ENCODE measurements at places on chromosomes 11 and 22.
A peak's percentile ranks its signal among the peaks of the same experiment; 100 is the strongest.

DNA sequence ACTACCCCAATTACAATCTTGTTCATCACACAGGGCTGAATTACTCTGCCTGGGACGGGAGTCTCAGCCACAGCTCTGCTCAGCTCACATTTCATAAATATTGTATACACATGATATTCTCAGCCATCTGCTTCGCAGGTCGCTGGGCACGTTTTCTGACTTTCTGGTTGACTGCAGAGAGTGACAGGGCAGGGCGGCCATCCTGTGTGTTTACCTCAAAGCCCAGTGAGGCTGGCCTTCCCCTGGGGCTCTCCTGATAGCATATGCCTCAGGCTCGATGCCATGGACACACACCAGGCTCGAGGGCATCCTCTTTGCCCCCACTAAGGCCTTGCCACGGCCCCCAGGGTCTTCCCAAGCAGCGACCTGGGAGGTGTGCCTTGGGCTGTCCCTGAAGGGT lies 345.0 kb downstream of the CADM1 start:
- DNase-seq = no peak

- no peak for DNase-seq
These were observed 463.1 kb upstream of the FAT3 start for GRCh38 chr11:91761406-91762025.

DNA sequence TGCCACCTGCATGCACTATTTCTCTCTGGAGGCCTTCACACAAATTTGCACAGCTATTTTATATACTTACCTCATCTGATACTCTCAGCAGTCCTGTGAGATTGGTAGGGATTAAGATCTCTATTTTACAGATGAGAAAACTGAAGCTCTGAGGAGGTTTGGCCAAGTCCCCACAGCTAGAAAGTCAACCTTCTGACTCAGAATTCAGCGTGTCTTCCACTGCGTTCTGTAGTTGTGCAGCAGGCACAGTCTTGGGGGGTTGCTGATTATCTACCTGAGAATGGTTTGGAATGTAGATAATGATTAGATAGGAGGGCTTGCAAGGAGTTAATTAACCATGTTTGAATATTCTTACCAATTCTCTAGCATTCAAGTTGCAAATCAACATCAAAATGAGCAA lies 2.5 kb upstream of the SORL1 start:
- DNase-seq = no peak

DNA sequence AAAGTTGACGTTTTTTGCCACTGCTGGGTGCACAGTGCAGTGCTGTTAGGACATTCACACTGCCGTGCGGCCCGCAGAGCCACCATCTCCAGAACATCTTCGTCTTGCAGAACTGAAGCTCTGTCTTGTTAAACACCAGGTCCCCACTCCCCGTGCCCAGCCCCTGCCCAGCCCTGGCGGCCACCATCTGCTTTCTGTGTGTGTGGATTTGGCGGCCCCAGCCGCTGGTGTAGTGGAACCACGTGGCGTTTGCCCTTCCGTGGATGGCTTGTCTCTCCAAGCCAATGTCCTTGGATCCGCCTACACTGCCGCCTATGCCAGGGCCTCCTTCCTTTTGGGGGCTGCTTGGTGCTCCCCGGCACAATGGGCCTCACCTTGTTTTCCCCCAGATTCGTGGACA lies 8.2 kb upstream of the MUC5AC start:
- no peak for DNase-seq

DNA sequence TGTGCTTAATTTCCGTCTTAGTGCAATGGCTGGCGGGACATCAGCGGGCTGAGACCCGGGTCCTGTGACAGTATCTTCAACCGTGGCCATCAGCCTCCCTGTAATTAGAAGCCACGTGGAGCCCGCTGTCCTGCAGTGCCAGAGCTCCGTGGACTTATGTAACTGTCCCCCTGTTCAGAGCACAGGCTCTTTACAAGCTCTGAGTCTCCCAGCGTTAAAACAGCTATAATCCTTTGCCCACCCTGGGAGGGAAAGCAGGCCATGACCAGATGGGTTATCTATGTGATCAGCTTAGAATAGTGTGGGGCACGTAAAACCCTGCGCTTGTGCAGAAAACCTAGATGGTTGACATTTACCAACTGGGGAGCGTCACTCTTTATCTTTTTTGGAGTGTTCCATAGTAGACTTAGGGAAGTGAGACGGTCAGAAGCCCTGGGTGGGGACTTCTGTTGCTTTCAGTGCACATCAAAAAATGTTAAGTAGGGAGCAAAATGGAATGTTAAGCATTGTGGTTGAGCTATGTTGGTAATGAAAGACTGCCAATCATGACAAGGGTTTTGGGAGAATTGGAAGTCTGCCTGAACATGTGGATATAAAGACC lies 103.5 kb upstream of the CADM1 start:
- no peak for DNase-seq

- no peak for DNase-seq
These were observed at the start of gene ETS1 for GRCh38 chr11:128587415-128587814. Gene ETS1 (minus strand): TSS chr11:128587558. CDS start chr11:128573130, 14,428 bp downstream.

DNA sequence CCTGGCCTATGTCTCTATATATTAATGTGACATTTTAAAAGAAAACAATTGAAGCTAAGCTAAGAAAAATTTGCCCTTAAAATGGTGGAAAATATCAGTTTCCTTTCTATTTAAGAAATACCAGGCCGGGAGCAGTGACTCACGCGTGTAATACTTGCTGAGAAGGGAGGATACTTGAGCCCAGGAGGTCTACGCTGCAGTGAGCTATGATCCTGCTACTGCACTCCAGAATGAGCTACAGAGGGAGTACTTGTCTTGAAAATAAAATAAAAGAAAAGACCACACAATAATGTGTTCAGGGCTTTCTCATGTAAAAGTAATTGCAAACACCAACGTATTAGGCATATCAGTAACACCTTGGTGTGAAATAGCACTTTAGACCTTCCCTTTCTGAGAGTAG lies 1.4 kb upstream of the PRSS23 start:
- no peak for DNase-seq

DNA sequence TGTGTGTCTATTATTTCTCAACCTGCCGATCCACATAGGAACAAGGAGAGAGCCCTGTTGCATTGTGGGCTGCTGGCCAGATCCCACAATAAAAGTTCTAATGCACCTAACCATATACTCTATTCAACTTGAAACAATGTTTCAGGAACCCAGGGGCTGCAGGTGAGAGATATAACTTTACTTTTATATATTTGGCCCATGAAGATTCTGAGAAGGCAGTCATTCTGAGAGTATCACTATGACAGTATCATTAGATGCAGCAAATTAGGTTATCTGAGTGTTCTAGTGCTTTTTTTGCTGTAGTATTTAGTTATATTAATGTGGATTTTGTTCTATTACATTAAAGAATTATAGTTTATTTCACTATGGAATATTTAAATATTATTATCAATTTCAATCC lies 655.1 kb upstream of the ARHGAP42 start:
- DNase-seq = no peak

DNA sequence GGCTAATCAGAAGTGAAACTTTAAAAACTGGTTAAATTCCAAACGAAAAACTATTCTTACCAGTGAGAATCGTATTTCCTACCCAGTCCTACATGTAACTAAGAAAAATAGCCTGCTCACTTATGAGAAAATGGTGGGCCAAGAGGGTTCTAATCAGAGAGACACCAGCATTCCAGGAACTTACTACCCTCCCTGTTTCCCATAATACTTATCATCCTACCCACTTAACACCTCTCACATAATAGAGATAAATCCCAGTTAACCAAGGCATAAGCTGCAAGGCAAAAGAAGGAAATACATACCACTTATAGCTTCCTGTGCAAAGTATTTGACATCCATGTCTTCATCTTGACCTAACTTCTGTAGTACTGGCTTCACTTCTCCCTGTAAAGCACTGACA lies 24.4 kb downstream of the PPP2R1B start:
- DNase-seq = no peak

- DNase-seq = no peak
These were observed 215.2 kb upstream of the NCAM1 start for GRCh38 chr11:112745973-112746372.

GRCh38 chr11:18294862-18295261 lies 27.1 kb downstream of the HPS5 start:
- no peak for DNase-seq

DNA sequence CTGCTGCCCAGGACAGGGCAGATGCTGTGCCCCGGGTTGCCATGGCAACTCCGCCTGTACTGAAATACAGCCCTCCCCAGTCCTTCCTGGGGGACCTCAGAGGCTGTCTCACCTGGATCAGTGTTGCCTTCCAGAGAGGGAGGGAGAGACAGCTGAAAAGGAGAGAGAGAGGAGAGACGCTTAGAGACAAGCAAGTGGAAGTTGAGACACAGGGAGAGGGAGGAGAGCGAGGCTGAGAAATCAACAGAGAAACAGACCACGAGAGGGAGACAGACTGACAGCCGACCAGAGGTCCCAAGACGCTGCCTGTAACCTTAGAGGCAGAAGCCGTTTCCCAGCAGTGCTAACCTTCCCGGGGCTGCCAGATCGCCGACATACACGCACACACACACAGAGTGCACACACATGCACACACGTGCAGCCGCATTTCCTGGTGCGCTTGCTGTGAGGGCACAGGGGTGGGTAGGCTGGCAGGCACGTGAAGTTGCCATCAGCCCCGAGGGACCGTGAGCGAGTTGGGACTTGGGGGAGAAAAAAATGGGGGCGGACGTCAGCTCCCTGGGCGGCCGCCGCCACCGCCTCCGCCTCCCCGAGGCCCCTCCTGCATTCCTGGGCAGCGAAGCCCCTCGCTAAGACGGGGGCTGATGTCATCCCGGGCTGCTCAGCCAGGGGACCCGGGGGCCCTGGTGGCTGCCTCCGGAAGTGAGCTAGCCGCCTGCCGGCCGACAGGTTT lies 88.6 kb upstream of the CRYBB3 start:
- DNase-seq = peak; percentile 6

DNA sequence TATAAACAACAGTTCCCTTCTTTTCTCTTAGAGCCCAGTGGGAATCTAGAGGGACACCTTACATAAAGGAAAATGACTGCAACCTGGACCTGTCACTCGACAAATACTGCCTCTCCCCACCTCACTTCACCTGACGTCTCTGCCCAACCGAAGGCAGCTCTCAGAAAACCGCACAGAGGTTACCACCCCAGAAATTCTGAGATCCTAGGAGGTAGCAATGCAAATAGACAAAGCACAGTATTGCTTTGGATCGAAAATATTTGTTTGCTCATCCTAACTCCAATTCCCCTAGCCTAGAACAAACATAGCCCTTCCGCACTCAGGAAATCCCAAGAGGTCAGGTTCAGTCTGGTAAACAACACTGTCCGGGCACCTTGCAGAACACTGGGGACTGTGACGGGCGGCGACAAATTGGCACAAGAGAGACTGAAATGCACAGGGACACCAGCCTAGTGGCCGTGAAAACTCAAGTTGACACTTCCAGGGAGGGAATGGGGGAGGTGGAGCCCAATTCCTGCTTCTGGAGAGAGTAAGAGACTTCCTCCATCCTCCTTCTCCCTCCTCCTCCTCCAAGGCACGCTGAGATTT lies 420 bp upstream of the TRIM44 start:
- DNase-seq = no peak

DNA sequence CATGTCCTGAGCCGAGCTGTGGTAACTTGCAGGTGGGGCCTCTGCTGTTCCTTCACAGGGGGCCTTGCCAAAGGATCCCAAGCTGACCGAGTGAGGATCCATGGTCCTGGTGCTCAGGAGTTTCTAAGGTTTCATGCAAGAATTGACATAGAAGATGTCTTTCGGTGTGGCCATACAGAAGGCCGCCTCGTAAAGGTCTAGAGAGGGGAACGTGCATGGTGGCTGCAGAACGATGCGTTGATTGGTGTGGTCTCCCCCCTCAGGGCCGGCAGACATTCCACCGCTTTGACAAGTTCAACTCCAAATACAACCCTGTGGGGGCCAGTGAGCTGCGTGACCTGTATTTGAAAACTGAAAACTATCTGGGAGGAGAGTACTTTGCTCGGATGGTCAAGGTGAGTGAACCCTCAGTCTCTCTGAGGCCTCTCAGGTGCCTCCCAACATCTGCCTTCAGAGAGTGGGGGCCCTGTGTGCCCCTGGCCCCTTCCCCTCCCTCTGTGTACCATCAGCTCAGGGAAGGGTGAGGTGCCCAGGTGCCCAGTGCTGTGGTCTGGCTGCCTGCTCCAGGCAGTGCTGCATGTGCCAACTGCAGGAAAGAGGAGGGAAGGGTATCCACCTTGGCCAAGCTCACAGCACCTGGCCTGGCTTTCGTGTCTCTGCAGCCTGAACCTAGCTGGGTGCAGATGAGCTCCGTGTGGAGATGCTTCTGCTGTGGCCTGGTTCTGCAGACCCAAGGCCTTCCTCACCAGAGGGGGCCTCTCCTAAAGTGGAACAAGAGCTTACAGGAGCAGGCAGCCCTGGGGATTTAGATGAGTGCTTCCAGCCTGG lies 39.8 kb downstream of the AMPD3 start:
- DNase-seq = no peak

DNA sequence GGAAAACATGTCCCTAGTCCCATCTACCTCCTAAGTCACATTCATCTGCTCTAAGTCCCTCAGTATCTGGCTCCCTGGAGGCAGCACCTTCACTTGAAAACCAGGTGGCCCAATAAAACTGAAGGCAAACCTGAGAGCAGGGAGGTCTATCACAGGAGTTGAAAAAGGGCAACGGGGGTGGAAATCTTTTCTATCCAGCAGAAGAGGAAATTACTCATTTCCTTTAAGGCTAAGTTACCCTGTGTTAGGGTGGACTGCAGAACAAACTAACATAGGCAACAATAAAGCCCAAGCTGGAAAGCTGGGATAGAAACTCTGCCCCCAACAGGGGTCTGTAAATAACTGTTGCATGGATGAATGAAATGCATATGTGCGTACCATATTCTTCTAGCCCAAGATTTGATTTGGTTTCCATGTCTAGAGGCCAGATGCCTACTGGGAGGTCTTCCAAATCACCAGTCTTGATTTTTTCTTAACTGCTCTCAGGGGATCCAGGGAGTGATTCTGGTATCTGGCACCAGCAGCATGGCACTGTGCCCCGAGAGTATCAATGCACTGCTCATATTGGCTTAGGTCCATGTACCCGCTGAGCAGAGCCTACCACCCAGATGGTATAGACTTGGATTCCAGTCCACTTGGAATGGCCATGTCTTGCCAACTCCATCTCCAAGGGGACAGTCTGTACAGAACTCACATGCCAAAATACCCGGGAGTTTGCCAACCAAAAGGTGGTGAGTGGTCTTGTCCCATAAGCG lies 350.0 kb upstream of the NCAM1 start:
- DNase-seq = no peak

DNA sequence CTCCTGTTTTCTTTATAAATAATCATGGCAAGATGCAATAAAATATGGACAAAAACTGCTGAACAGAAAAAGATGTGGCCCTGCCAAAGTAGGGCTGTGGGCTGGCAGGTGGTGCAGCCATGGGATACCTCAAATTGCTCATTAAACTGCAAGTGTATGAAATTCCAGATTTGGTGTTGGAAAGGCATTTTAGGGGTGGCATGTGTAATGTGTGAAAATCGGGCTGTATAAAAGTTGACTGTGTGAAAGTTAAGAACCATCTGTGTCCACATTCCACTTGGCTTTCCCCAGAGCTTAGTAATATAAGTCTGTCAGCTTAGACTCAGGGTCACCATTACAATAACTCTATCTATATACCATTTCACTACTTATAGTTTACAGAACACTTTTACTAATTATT lies 34.8 kb upstream of the FZD4 start:
- no peak for DNase-seq

Data from stimulated activated CD4-positive, alpha-beta T cell treated with anti-CD3 and anti-CD28 coated beads, Interleukin-1b, Interleukin-23, amount 100 ng/mL, for 1 hour (primary cell).